ENCODE measurements at places on chromosomes 3 and 15.

GRCh38 chr15:55322467-55322866, 3.4 kb downstream of the PIGB start:
- no peak for DNase-seq
- H3K27me3 ChIP-seq = no peaks in the 10 kb centered on the region
- H3K27ac ChIP-seq = no peak overlapping the region
- no peaks in the 10 kb centered on the region for H3K4me1 ChIP-seq
- H3K36me3 ChIP-seq = no peaks in the 10 kb centered on the region

- H3K4me3 ChIP-seq = no peak overlapping the region
- H3K27ac ChIP-seq = peak overlapping the region; percentile 73
- no peaks in the 10 kb centered on the region for H3K4me1 ChIP-seq
- DNase-seq = peak; percentile 77
Measured at GRCh38 chr3:46098319-46098761, 71.1 kb upstream of the XCR1 start.

DNA sequence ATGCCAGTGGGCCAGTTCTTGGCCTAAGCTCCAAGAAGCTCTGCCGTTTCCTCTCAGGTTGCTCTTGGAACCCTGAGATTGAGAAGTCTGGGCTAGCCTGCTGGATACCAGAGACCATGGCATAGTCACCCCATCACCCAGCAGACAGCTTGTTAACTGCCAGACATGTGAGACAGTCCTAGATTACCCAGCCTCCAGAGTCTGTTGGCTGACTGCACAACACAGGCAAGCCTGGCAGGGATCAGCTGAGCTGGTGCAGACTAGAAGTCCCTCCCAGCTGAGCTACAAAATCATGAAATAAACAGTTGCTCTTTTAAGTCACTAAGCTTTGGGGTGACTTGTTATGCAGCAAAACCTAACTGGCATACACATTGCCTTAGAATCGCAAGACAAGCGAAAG, 5.2 kb downstream of the ANAPC13 start:
- no peak overlapping the region for H3K27ac ChIP-seq
- peaks cover 8% of the 10 kb centered on the region for H3K4me1 ChIP-seq
- no peak for DNase-seq
- no peaks in the 10 kb centered on the region for H3K36me3 ChIP-seq
- H3K4me3 ChIP-seq = no peak overlapping the region
- H3K27me3 ChIP-seq = no peaks in the 10 kb centered on the region

GRCh38 chr15:73139744-73140553, 87.7 kb downstream of the NEO1 start:
- no peak for DNase-seq
- no peak overlapping the region for H3K4me3 ChIP-seq
- H3K27me3 ChIP-seq = no peaks in the 10 kb centered on the region
- H3K27ac ChIP-seq = no peak overlapping the region
- H3K36me3 ChIP-seq = no peaks in the 10 kb centered on the region
- H3K4me1 ChIP-seq = no peaks in the 10 kb centered on the region

DNA sequence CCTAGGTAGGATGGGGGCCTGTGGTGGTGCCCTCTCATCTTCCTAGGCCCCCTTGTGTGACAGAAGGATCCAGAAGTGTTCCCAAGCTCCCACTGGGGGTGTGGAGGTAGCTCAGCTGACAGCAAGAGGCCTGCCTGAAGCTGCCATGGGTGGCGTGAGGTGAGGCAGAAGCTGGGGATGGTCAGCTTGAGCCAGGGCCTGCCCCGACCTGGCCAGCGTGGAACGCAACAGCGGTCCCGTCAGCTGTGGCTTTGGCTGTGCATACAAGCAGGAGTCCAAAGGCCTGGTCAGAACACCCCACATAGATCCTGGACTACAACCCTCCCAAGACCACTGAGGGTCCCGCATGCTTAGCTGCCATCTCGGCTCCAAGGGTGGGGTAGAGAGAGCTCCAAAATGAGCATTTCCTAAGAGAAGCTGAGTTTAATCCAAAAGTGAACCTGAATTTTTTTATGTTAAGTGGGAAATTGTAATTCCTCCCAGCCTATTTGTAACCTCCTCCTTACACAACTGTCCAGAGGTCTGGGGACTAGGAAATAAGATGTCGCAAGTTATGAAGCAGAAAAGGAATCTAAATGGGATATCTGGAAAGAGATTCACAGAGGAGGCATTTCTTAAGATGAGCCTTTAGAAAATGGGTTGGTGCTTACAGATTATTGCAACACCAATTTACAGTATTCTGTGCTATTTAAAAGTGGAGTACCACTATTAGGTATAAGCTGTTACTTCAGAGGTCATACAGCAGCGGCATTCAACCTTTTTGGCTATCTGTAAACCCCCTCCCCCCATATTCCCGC, 9.9 kb upstream of the PLA2G4D start:
- H3K36me3 ChIP-seq = no peaks in the 10 kb centered on the region
- H3K27me3 ChIP-seq = no peaks in the 10 kb centered on the region
- no peak overlapping the region for H3K27ac ChIP-seq
- peaks cover 4% of the 10 kb centered on the region for H3K4me1 ChIP-seq
- no peak overlapping the region for H3K4me3 ChIP-seq

- H3K36me3 ChIP-seq = no peaks in the 10 kb centered on the region
- H3K4me1 ChIP-seq = peaks cover 19% of the 10 kb centered on the region
- no peak for DNase-seq
Measured at GRCh38 chr3:66489581-66489980, 11.2 kb downstream of the LRIG1 start.

- H3K4me1 ChIP-seq = no peaks in the 10 kb centered on the region
- no peak overlapping the region for H3K4me3 ChIP-seq
- H3K27me3 ChIP-seq = no peaks in the 10 kb centered on the region
- H3K36me3 ChIP-seq = no peaks in the 10 kb centered on the region
- DNase-seq = no peak
Measured at GRCh38 chr3:187987187-187987586, 166.8 kb upstream of the LPP start.

GRCh38 chr3:158830391-158830790, 28.5 kb downstream of the MFSD1 start:
- DNase-seq = no peak
- H3K4me3 ChIP-seq = no peak overlapping the region
- no peaks in the 10 kb centered on the region for H3K4me1 ChIP-seq

GRCh38 chr15:90710436-90711027, 6.6 kb upstream of the BLM start:
- H3K27me3 ChIP-seq = no peaks in the 10 kb centered on the region
- no peaks in the 10 kb centered on the region for H3K4me1 ChIP-seq
- no peak for DNase-seq
- no peak overlapping the region for H3K4me3 ChIP-seq
